ENCODE measurements at places on chromosomes 3 and 15.

GRCh38 chr3:88226910-88227309, 77.2 kb downstream of the C3orf38 start:
- no peak for DNase-seq

DNA sequence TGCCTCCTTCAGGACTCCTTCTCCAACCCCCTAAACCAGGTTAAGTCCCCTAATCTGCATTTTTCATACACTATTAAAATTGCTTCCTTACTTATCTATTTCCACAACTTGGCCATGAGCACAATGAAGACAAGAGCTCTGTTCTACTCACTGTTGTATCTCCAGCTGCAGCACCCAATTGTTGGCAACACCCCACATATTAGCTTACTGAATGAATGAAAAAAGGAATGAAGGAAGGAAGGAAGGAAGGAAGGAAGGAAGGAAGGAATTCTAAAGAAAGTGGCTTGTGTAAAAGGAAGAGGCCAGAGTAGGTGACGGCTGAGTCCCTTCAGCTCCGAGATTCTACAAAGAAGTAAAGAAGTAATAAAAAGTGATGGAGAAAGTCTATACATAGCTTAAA, 444.7 kb downstream of the ERC2 start:
- DNase-seq: no peak

DNA sequence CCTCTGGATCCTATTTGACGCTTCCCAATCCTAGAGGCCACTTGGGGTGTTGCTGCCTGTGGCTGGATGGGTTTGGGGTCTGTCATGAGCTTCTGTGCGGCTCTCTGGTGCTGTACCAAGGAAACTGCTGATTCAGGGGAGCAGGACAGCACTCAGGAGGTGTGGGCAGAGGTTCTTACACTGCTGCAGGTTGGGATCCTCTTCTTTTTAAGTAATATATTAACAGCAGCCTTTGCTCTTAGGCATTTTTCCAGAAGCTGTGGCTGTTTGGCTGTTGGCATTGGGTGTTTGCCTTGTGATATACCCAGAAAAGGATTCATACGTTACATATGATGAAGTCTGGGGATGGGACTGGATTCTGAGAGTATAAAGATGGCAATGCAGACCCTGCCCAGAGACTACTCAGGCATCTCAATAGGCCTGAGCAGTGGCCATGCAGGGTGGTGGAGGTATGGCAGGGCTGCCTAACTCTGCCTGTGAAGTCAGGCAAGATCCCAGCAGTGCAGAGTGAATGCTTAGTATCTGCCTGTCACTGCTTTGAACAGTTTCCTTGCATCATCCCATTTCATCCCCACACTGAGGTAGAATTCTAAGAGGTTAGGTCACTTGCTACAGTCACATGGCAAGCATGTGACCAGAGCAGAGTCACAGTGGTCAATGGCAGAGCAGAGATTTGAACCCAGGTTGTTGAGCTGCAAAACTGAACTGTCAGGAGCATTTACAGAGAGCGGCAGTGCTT, 3.9 kb downstream of the ABHD6 start:
- DNase-seq: no peak

GRCh38 chr3:192731233-192731632, 3.9 kb upstream of the FGF12 start:
- DNase-seq: no peak

DNA sequence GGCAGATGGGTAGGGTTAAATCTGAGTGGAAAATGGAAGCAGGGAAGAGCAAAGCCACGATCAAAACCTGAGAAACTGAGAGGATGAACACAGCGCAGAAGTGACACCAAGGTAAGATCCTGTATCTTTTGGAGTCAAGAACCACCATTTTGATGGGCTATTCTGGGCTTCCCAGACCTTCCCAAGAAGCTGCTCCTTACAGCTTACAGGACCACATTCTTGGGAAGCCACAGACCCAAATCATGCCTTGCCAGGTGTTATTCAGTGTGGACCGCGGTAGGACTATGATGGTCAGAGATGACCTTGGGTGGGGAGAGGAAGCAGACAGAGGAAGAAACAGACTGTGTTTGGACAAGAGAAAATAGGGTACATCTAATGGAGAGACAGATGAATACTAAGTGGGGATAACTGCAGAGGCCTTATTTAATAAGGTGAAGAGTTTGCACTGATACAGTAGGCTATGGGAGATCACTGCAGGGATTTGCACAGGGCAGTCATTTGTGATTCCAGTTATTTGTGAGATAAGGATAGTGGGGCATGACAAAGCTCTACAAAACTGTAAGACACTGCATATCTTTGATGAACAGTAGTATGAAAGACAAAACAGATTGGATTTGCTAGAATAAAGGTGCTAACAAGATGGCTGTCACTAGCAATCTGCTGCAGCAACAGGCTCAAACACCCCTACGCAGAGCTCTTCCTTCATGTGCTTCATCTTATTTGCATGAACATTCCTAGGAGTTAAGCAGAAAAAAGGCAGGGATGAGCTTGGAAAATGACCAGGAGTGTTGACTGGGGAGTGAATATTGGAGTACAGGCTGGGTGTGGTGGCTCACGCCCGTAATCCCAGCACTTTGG, 105.9 kb downstream of the IGF2BP2 start:
- DNase-seq: no peak

DNA sequence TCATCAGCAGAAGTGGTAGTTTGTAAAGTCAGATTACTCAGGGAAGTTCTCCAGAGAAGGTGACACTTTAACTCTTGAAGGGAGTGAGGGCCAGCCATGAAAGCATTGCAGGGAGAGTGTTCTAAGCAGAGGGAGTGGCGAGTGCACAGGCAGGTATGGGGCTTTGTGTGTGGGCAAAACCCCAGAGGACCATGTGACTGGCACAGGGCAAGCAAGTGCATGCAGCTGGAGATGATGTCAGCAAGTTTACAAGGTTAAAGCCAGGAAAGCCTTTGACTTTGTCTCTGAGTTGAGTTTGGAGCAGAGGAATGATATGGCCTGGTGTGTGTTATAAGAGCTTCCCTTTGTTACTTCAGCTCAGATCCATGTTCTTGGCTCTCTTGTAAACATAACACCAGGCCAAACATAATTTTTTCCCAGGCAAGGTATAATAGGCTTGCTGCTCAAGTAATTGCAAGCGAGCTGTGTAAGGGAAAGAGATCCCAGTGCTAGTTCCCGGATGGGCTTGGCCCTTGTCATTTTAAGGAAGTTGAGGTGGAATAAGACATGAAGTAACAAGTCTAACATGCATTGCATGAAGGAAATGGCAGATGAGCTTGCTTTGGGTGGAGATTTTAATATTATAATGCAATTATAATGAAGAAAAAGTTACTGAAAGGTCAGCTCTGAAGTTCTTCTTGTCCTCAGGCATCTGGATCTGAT, 341.1 kb upstream of the LRRC3B start:
- DNase-seq: no peak

DNA sequence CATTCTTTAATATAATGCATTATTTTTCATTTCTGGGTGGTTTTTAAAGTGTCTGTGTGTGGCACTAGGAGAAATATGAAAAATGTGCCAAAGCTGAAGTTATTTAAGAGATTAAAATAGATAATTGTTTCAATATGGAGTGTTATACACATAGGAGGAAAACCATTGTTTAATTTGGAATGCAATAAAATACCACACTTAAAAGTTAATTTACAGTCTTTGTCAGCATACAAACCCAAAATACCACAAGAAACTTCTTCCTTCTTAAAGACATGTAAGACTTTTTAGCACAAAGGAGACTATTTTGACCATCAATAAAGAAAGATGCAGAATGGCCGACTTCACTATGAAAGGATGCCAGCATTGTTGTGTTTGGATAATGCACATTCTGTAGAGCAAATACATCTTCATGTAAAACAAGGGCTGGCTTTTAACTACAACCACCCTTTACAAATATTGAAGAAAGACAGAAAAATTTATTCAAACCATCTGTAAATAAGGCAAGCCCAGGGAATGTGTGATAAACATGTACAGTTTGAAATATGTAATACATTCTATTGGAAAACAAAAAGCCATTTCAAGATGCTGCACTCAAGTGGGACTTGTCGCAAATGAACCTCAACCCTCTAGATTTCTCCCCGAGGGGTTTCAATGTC, 1146.6 kb downstream of the ROBO1 start:
- DNase-seq: no peak

DNA sequence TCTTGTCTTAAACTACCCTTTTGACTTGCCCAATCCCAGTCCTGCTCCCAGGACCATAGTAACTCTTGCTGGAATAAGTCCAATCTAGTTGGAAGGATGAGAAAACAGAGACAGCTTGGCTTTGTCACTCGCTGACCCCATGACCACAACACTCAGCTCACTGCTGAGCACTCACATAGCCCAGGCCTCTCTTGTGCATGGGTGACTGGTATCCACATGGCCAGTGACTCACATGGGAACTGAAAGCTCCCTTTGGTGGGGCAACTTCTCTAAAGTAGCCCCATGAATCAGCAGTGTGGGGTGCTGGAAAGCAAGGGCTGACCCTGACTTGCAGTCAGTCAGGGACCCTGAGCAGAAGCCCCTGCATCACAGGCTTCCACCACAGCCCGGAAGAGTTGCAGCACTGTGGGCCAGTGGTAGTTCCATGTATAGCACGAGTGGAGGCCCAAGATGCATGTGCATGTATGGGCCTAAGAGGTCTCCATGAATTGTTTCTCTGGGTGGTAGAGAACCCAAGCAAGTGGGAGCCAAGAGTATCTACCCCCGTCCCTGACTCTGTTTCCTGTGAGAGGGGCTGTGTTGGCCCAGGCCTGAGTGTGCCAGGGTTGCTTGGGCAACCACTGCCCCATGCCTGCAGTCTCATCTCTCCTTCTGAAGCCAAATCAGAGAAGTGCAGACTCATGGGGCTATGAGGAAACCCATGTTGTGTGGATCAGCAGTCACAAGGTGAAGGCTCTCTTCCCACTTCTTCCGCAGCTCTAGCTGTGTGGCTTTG, 62.1 kb upstream of the XCR1 start:
- no peak for DNase-seq

GRCh38 chr3:93969443-93969842, 4.3 kb downstream of the PROS1 start:
- DNase-seq: no peak

GRCh38 chr3:127106053-127106452, 86.9 kb upstream of the PRR23E start:
- DNase-seq: no peak

- no peak for DNase-seq
Observed at GRCh38 chr3:8273479-8273878, 228.1 kb upstream of the LMCD1 start.

GRCh38 chr15:65512807-65513416, 4.6 kb downstream of the DPP8 start:
- DNase-seq: no peak

- DNase-seq: no peak
Observed at GRCh38 chr3:171753025-171753472, 57.2 kb downstream of the PLD1 start.

GRCh38 chr3:111326144-111326995, 215.6 kb upstream of the CD96 start:
- no peak for DNase-seq
